ENCODE measurements at places on chromosomes 4 and X. TPM values are rescaled to one million over a fixed set of nuclear protein-coding genes. Genes with fewer than 3 reads are reported as not detected.

GRCh38 chr4:57866468-57867171 lies 756.4 kb upstream of the IGFBP7 start:
- H3K27ac ChIP-seq, result no peak overlapping the region
- H3K36me3 ChIP-seq, result no peaks in the 10 kb centered on the region
- H3K4me3 ChIP-seq, result no peak overlapping the region
- no peaks in the 10 kb centered on the region for H3K27me3 ChIP-seq

GRCh38 chr4:39792529-39792928 lies 94.6 kb downstream of the UBE2K start:
- no peaks in the 10 kb centered on the region for H3K4me1 ChIP-seq
- no peaks in the 10 kb centered on the region for H3K27me3 ChIP-seq
- no peaks in the 10 kb centered on the region for H3K36me3 ChIP-seq
- H3K4me3 ChIP-seq, result no peak overlapping the region

GRCh38 chr4:40559585-40560465 lies 69.8 kb downstream of the RBM47 start:
- no peaks in the 10 kb centered on the region for H3K27me3 ChIP-seq
- H3K4me1 ChIP-seq, result peaks cover 38% of the 10 kb centered on the region
- H3K4me3 ChIP-seq, result no peak overlapping the region
- H3K36me3 ChIP-seq, result no peaks in the 10 kb centered on the region
- DNase-seq, result no peak

DNA sequence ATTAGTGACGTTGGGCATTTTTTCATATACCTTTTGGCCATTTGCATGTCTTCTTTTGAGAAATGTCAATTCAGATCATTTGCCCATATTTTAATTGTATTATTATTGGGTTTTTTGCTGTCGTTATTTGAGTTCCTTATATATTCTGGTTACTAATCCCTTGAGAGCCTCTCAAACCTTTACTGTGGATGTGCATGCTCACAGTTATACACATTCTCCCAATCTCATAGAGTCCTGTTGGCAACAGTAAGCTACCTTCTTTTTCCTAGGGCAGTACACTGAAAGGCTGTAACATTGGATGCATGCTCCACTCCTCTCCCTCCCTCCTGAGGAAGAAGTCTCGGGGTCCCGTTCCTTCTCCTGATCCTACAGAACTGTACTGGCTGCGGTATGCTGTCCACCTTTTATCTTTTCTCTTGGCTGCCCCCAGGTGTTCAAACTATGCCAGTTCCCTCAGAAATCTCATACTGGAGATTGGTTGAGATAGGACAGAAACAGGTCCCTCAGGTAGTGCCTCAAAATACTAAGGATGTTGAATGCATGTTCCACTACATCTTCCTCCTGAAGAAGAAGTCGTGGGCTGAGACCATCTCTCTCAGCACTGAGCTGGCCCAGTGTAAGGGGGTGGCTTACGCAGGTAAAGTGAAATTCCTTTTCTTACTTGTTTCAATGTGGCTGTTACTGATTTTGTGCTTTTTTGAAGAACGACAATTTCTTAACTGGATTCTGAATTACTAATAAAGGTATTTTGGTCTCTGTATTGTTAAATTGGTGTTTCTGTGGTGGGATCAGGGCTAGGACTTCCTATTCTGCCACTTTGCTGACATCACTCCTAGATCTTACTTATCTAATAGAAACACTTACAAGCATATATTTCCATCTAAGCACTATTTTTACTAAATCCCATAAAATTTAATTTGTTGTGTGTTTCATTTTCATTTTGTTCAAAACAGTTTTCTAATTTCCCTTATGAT lies 145.4 kb upstream of the HUWE1 start:
- no peak overlapping the region for H3K27ac ChIP-seq
- H3K27me3 ChIP-seq, result peaks cover 4% of the 10 kb centered on the region
- H3K4me1 ChIP-seq, result no peaks in the 10 kb centered on the region
- no peak overlapping the region for H3K4me3 ChIP-seq
- peak; percentile 2 for DNase-seq
- no peaks in the 10 kb centered on the region for H3K36me3 ChIP-seq

GLRA3 gene
- not detected for total RNA-seq
